ENCODE measurements at places on chromosomes 2 and 18. TPM values are rescaled to one million over a fixed set of nuclear protein-coding genes. Genes with fewer than 3 reads are reported as not detected.

- peaks cover 3% of the 10 kb centered on the region for H3K4me1 ChIP-seq
- DNase-seq, result no peak
- no peaks in the 10 kb centered on the region for H3K27me3 ChIP-seq
- H3K27ac ChIP-seq, result no peak overlapping the region
- H3K36me3 ChIP-seq, result no peaks in the 10 kb centered on the region
- no peak overlapping the region for H3K4me3 ChIP-seq
Observed at GRCh38 chr2:47029737-47030524, 114.3 kb upstream of the MCFD2 start.

- no peak overlapping the region for H3K4me3 ChIP-seq
- H3K27ac ChIP-seq, result no peak overlapping the region
- H3K36me3 ChIP-seq, result no peaks in the 10 kb centered on the region
Observed at GRCh38 chr2:7206111-7206810, 289.0 kb downstream of the RNF144A start.

- no peaks in the 10 kb centered on the region for H3K4me1 ChIP-seq
- no peaks in the 10 kb centered on the region for H3K36me3 ChIP-seq
- DNase-seq, result no peak
- H3K4me3 ChIP-seq, result no peak overlapping the region
- no peaks in the 10 kb centered on the region for H3K27me3 ChIP-seq
Observed at GRCh38 chr2:201021914-201022313, 49.6 kb downstream of the HYCC2 start.

- no peak overlapping the region for H3K4me3 ChIP-seq
- no peak overlapping the region for H3K27ac ChIP-seq
- H3K4me1 ChIP-seq, result peaks cover 2% of the 10 kb centered on the region
- no peak for DNase-seq
- H3K36me3 ChIP-seq, result no peaks in the 10 kb centered on the region
- no peaks in the 10 kb centered on the region for H3K27me3 ChIP-seq
Observed at GRCh38 chr2:40102447-40102846, 323.4 kb upstream of the THUMPD2 start.

SCN3A gene
- total RNA-seq, result not detected

IL37 gene
- total RNA-seq, result 0.55 TPM

GRCh38 chr2:88815697-88816096, 124.2 kb downstream of the RPIA start:
- H3K4me3 ChIP-seq, result no peak overlapping the region
- peaks cover 21% of the 10 kb centered on the region for H3K36me3 ChIP-seq
- no peak for DNase-seq
- H3K4me1 ChIP-seq, result no peaks in the 10 kb centered on the region

- H3K4me3 ChIP-seq, result no peak within 1 kb of the TSS
- no peaks in the 10 kb centered on the region for H3K27me3 ChIP-seq
- DNase-seq, result no peak
- H3K27ac ChIP-seq, result no peak within 1 kb of the TSS
Observed at GRCh38 chr2:169509298-169509885, at the start of gene KLHL41. KLHL41 (plus strand) TSS chr2:169509702; CDS start chr2:169509779, 77 bp downstream.

RNF125 gene
- total RNA-seq, result 9.4 TPM

DNA sequence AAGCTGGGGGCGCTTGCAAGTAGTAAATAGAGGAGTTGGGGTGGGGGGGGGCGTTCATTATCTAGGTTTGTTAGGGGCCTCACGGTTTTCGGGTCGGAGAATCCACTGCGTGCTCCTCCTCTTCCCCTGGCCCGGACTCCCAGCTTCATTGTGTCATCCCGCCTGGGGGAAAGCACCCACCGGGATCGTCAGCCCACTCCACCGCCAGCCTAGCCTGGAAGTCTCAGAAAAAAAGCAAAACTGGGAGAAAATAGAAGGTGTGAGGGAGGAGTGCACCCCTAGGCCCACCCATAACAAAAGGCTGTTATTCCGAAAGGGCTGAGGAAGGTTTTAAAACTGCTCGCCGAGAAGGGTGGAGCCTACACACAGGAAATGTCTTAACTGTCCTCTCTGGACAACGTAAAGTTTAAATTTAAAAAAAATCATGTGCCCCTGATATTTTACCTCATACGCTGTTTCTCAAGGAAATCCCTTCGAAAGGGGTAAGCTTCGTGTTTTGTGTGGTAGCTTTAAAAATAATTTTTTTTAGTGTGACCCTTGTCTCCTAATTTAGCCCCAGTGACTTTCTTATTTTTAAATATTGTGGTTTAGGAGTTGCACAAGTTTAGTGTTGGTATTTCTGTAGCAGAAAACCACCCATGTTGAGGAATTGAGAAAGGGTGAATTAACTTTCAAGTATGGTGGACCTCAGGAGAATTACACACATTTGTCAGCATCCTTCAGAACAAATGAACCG, 104.2 kb downstream of the SPTBN1 start:
- no peak for DNase-seq
- peaks cover 4% of the 10 kb centered on the region for H3K4me1 ChIP-seq
- no peak overlapping the region for H3K27ac ChIP-seq
- H3K27me3 ChIP-seq, result no peaks in the 10 kb centered on the region

ITPRIPL1 gene
- 16.3 TPM for total RNA-seq

DNA sequence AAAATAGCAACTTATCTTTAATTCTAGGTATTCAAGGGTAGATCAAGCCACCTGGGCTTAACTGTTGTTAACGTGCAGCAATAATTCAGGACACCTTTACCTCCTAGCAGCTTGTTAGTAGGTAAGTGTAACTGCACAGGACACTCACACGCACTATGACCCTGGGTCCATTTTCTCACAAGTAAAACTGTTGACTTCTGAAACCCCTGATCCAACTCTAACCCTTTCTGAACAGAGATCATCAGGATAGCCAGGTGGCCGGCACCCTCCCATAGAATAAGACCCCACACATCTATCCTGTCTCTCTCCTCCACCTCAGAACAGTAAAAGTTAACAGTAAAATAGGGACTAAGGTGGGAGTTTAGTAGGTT, 610 bp downstream of the SPC25 start:
- no peak for DNase-seq
- peak overlapping the region; percentile 99 for H3K4me3 ChIP-seq
- H3K27ac ChIP-seq, result no peak overlapping the region
- H3K36me3 ChIP-seq, result peaks cover 16% of the 10 kb centered on the region

DNA sequence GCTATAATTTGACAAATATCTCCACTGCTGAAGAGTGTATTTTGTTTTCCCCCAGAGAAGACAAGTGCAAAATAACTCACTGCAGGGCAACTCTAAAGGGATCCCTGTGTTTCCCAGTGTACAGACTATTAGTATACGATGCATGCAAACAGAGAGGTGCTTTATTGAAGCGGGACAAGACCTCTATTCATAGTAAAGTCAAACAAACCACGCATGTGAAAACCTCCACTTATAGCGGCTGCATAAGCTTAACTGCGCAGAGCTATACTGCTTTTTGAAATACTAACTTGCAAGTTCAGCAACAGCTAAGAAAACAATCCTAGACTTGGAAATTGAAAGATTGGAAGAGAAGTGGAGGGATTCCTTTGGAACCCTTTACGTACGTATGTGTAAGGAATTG, 15.6 kb downstream of the RNF144A start:
- no peak for DNase-seq
- no peak overlapping the region for H3K27ac ChIP-seq
- no peaks in the 10 kb centered on the region for H3K27me3 ChIP-seq

SRD5A2 gene
- not detected for total RNA-seq

SH3RF3 gene
- 0.46 TPM for total RNA-seq

TMEFF2 gene
- 1.1 TPM for total RNA-seq

DNA sequence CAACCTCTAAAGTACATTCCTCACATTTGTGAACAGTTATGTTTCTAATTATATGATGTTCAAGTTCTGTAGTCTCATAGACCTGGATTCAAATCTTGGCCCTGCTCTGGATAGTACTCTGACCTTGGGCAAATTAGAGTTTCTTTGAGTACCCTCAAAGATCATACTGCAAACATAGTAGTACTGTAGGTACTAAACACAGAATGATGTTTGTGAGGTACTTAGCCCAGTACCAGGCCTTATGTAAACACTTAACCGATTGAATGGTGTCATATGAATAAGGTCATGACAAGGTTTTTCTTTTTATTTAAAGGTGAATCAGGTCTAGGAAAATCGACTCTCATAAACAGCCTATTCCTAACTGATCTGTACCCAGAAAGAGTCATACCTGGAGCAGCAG, 19.1 kb downstream of the SEPTIN2 start:
- no peaks in the 10 kb centered on the region for H3K27me3 ChIP-seq
- no peak overlapping the region for H3K4me3 ChIP-seq
- no peaks in the 10 kb centered on the region for H3K4me1 ChIP-seq
- peaks cover 21% of the 10 kb centered on the region for H3K36me3 ChIP-seq

DNA sequence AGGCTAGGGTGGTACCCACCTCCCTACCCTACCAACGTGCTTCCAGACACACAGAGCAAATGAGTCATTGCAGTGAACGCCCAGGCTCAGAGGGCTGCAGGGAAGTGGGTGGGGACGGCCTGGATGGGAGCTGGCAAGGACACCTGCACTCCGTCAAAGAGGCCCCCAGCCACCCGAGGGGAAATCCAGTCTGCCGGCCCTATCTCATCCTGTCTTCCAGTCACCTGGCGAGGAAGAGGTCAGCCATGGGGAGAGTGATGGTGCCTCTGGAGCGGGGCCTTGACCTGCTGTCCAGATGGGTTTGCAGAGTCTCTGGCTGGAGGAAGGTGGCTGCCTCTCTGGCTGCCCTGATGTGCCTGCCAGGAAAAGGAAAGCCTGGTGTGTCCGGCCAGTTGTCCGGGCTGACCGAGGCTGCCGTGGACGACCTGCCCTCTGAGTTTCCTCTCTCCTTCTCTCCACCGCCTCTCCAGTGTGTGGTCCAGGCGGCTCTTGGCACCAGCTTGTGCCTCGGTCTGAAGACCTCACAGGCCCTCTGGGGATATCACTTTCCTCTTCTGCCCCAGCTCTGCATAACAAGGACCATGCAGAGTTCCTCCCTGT, 209.7 kb upstream of the COPS8 start:
- H3K4me1 ChIP-seq, result no peaks in the 10 kb centered on the region
- H3K27ac ChIP-seq, result no peak overlapping the region
- no peaks in the 10 kb centered on the region for H3K27me3 ChIP-seq
- H3K36me3 ChIP-seq, result no peaks in the 10 kb centered on the region

- H3K4me1 ChIP-seq, result no peaks in the 10 kb centered on the region
- DNase-seq, result no peak
- H3K27ac ChIP-seq, result no peak overlapping the region
- no peak overlapping the region for H3K4me3 ChIP-seq
- H3K27me3 ChIP-seq, result no peaks in the 10 kb centered on the region
Observed at GRCh38 chr2:101844055-101844635, 146.6 kb downstream of the MAP4K4 start.

MSTN gene
- total RNA-seq, result not detected

- H3K36me3 ChIP-seq, result no peaks in the 10 kb centered on the region
- H3K4me1 ChIP-seq, result no peaks in the 10 kb centered on the region
- no peaks in the 10 kb centered on the region for H3K27me3 ChIP-seq
- DNase-seq, result no peak
Observed at GRCh38 chr18:48003426-48004349, 73.2 kb upstream of the SMAD2 start.

GRCh38 chr2:150137338-150138069, 350.0 kb downstream of the RND3 start:
- no peak overlapping the region for H3K4me3 ChIP-seq
- DNase-seq, result no peak
- H3K27ac ChIP-seq, result no peak overlapping the region
- no peaks in the 10 kb centered on the region for H3K27me3 ChIP-seq
- no peaks in the 10 kb centered on the region for H3K4me1 ChIP-seq
- no peaks in the 10 kb centered on the region for H3K36me3 ChIP-seq

TMEM185B gene
- 29.0 TPM for total RNA-seq

DNA sequence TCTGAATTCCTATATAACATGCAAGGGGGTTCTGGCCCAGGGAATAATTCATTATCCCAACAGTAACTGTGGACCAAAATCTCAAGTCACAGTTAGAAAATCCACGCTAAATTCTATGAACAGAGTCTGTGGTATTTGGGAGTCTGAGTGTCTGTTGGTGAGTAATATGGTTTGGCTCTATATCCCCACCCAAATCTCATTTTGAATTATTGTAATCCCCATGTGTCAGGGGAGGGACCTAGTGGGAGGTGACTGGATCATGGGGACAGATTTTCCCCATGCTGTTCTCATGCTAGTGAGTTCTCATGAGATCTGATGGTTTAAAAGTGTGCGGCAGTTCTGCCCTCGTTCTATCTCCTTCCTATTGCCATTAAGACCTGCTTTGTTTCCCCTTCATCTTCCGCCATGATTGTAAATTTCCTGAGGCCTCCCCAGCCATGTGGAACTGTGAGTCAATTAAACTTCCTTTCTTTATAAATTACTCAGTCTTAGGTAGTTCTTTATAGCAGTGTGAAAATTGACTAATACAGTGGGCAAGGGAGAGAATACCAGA, 68.3 kb downstream of the NBAS start:
- H3K4me3 ChIP-seq, result no peak overlapping the region
- DNase-seq, result no peak
- no peaks in the 10 kb centered on the region for H3K36me3 ChIP-seq
- H3K4me1 ChIP-seq, result no peaks in the 10 kb centered on the region
- H3K27me3 ChIP-seq, result no peaks in the 10 kb centered on the region

DNA sequence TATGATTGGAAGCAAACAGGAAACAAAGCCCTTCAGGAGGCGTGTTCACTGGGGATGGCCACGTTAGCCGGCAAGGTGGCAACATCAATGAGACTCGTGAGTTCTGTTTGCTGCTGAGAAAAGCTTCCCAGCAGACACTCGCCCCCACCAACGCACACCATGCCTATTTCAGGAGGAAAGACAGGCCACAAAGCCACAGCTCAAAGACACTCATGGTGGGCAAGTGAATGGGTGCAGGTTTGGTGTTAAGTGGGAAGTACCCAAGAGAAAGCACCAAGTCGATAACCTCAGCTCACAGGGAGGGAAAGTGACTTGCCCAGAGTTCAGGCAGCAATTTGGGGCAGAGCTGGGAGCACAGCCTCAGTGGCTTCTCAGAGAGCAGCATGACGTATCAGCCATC, 10.5 kb upstream of the MTERF4 start:
- no peak overlapping the region for H3K27ac ChIP-seq
- H3K4me1 ChIP-seq, result no peaks in the 10 kb centered on the region
- H3K27me3 ChIP-seq, result no peaks in the 10 kb centered on the region
- no peak overlapping the region for H3K4me3 ChIP-seq
- no peak for DNase-seq

- no peak overlapping the region for H3K27ac ChIP-seq
- H3K4me1 ChIP-seq, result no peaks in the 10 kb centered on the region
- DNase-seq, result no peak
- no peak overlapping the region for H3K4me3 ChIP-seq
- H3K36me3 ChIP-seq, result no peaks in the 10 kb centered on the region
Observed at GRCh38 chr18:29123706-29124530, 947.0 kb upstream of the CDH2 start.

DNA sequence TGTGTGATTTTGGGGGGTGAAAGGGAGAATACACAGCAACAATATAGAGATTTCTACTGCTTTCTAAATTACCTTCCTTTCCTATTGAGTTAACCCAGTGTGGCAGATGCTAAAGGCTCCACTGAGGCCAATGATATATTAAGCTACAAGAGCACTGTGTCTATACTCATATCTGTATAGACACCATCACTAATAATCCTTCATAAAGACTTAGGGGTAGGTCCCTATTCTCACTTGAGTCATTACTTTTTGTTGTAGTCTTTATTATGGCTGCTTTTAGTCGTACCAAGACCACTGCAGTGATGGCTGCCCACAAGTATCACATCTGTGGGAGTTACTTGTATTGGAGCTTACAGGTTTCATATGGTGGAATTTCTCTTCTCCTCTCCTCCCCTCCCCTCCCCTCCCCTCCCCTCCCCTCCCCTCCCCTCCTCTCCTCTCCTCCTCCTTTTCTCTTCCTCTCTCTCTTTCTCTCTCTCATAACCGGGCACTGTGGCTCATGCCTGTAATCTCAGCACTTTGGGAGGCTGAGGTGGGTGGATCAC, 637.6 kb downstream of the ADCYAP1 start:
- H3K4me1 ChIP-seq, result no peaks in the 10 kb centered on the region
- no peak overlapping the region for H3K27ac ChIP-seq
- no peaks in the 10 kb centered on the region for H3K36me3 ChIP-seq
- no peak overlapping the region for H3K4me3 ChIP-seq
- H3K27me3 ChIP-seq, result no peaks in the 10 kb centered on the region
- DNase-seq, result no peak
